ENCODE measurements at places on chromosomes 16 and 17.

- H3K4me1 ChIP-seq: no peaks in the 10 kb centered on the region
- H3K4me3 ChIP-seq: no peak overlapping the region
- DNase-seq: no peak
Measured at GRCh38 chr16:14963281-14964173, 11.3 kb upstream of the PDXDC1 start.

- no peak for DNase-seq
- no peaks in the 10 kb centered on the region for H3K27me3 ChIP-seq
- no peak overlapping the region for H3K27ac ChIP-seq
- no peaks in the 10 kb centered on the region for H3K36me3 ChIP-seq
- H3K4me3 ChIP-seq: no peak overlapping the region
Measured at GRCh38 chr17:82112914-82113311, 14.9 kb upstream of the FASN start.

- no peak overlapping the region for H3K27ac ChIP-seq
- H3K27me3 ChIP-seq: no peaks in the 10 kb centered on the region
- no peak overlapping the region for H3K4me3 ChIP-seq
- no peaks in the 10 kb centered on the region for H3K36me3 ChIP-seq
Measured at GRCh38 chr16:4904942-4905615, 31.9 kb downstream of the PPL start.

DNA sequence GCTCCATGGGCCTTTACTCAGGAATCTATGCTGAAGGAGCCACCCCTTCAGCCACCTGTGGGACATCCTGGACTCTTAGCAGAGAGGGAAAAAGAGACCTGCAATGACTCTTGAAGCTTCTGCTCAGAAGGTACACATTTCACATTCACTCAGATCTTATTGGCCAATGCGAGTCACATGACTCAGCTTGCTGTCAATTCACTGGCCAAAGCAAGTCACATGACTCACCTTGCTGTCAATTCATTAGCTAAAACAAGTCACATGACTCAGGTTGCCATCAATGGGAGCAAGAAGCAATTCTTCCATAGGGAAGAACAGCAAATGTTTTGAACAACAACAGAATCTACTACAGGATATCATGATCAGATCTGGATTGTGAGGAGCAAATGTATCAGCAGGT is 233.4 kb downstream of the SHISA9 start:
- H3K4me3 ChIP-seq: no peak overlapping the region
- no peaks in the 10 kb centered on the region for H3K4me1 ChIP-seq
- no peaks in the 10 kb centered on the region for H3K27me3 ChIP-seq
- H3K36me3 ChIP-seq: no peaks in the 10 kb centered on the region
- no peak overlapping the region for H3K27ac ChIP-seq

- H3K27ac ChIP-seq: no peak overlapping the region
- no peaks in the 10 kb centered on the region for H3K4me1 ChIP-seq
- H3K27me3 ChIP-seq: no peaks in the 10 kb centered on the region
Measured at GRCh38 chr17:52419229-52419641, 260.7 kb upstream of the CA10 start.
